ENCODE measurements at places on chromosomes 6 and 20.

- DNase-seq: no peak
These were observed 21.9 kb downstream of the STK38 start for GRCh38 chr6:36525346-36525745.

GRCh38 chr6:154595538-154595937 is 85.1 kb upstream of the CNKSR3 start:
- DNase-seq: no peak

DNA sequence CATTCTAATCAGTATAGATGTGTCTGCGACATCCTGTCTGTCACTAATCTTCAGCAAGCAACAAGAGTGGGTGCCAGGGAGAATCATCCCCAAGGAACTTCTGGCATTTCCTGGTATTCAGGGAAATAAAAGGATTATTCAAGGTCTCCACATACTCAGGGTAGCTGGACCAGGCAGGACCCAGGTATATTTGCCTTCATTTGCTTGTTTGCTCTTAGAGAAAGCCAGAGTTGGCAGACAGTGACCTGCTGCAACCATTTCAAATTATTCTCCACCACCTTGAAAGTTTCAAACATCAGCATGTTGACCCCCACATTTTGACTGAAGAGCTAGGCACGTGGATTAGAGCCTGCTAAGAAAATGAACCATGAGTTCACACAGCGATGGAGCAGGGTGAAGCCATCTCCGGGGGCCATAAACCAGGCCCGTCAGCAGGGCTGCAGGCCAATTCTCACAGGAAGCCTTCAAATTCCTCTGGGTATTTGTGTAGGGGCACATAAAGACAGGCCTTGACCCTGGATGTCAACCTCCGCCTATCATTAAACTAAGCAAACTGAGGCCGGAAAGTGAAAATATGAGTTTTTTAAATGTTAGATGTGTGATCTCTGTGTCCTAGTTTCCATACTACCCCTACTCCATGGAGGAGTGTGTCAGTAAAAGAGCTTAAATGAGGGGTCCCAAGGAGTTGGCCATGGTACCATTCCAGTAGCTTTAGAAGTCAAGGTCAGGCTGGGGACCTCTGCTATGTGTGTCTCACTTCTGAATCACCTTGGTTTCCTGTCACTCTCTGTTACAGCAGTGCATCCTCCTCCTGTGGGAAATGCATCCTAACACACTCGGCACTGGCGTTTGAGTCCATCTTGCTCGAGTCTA is 32.9 kb downstream of the TRAM2 start:
- peak; percentile 64 for DNase-seq

DNA sequence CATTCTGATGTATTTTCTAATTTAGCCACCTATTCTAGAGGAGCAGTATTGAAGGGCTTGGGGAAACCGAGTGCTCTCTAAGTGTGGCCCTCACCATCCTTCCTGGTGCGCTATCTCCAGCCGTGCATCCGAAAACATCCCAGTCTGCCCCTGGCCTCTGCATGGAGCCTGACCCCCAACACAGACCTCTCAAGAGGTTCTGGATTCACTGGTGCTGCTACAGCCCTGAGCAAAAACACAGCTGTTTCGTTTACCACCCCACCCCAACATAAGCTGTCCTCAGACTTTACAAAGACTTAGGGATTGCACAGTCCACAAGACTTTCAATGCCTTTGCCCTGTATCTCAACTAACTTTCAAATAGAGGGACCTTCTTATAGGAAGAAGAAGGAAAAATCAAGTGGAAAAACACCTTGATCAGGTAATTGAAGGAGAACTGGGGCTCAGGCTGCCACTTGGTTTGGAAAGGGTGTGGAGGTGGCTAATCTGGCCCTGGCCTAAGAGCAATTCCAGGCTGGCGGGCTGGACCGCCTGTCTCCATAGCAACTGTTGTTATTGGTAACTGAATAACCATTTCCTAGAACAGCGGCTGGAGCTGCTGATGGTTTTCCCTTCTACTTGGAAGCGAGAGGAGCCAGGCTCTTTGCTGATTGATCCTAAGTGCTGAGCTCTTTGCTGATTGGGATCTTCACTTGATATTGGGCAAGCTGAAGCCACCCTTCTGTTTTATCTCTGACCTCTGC is 90.2 kb upstream of the TOX2 start:
- peak; percentile 64 for DNase-seq

GRCh38 chr6:37048851-37049757 is 43.6 kb downstream of the FGD2 start:
- DNase-seq: peak; percentile 95

DNA sequence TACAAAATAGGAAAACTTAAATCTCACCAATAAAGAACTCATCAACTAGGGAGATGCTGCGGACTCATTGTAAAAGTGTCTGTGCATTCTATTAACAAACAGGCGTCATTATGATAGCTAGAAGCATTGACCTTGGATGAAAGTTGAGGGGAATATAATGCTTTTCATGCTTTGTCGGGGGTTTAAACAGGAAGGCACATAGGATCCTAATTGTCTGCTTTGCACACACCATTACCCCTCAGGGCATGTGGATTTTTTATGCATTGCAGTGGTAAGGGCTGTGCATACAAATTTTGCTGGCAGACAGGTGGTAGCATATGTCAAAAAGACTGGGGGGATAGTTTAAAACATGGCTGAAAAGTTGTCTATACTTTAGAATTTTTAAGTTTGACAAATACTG is 447.9 kb upstream of the PLCB4 start:
- DNase-seq: no peak

- peak; percentile 83 for DNase-seq
These were observed 6.1 kb downstream of the SYNGAP1 start for GRCh38 chr6:33425668-33426577.

GRCh38 chr20:41304002-41304401 is 13.5 kb downstream of the ZHX3 start:
- no peak for DNase-seq

DNA sequence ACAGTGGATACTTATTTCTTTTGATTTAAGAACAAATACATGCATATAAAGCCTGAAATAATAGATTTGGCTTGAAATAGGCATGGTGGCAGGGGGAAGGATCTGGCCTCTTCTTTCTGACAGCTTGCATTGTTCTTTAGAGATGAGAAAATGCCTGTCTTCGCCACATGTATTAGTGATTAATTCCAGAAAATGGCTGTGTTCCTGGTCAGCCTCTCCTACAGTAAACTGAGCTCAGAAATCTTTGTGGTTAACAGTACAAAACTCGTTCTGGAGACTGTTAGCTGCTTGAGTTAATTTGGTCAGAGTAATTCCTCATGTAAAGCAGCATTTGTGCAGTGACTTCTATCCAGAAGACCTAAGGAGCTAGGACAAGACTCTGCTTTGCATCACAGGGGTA is 151.5 kb downstream of the EYA4 start:
- DNase-seq: peak; percentile 4

- no peak for DNase-seq
These were observed 32.6 kb downstream of the KCNK5 start for GRCh38 chr6:39196673-39197091.

DNA sequence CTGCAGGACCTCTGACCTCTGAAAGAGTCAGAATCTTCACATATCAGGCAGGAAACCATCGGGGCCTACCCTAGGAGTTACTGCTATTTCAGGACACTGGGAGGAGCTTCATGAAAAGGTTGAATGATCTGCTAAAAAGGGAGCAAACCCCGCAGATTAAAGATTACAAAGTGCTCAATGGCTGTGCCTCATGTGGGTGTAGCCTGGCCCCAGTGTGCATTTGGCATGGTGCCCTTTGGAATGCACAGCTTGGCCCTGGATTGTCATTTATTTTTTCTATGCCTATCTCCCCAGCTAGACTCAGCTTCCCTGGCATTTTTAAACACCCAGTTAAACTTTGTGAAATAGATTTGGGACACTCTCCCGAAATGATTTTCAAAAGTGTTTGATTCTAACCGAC is 368.5 kb upstream of the SPTLC3 start:
- DNase-seq: no peak

DNA sequence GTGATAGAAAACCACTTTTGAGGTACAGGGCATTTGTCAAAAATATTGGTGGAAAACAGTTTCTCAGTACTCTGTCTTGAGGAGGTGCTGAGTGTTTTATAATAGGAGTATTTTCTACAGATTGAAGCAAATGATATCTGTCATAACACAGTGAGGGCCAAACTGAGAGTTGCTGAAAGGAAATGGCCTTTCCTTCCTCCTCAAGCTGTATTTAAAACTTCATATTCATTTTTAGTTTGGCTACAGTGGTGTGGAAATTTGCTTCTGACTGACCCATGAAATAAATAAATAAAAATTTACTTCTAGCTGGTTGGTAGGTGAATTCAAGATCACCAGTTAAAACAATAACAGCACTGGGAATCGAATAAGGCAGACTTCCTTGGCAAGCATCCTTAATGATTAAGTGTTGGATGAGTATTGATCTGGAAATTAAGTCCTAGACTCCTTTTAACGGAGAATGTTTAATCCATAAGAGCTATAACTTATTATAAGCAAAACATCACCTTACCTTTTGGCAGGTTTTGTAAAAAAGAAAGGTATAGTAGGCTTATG is 828.6 kb upstream of the CITED2 start:
- DNase-seq: no peak

- DNase-seq: no peak
These were observed 360.2 kb upstream of the JAG1 start for GRCh38 chr20:11034025-11034424.

GRCh38 chr6:142294679-142295078 is 7.1 kb upstream of the ADGRG6 start:
- no peak for DNase-seq

DNA sequence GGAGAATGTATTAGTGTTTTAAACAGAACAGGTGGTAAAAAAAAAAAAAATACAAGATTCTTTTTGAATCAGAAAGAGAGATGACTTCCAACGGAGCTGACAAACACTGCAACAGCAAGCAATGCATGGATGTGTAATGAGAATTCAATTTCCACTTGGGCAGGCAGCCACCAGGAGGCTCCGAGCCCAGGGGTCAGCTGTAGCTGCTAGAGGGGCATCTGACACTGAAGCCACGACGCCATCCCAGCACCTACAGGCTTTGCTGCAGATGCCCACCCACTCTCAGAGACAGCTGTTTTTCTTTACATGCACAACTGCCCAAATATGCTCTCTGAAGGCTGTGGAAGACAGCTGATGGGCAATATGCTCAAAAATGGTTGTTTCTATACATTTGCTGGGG is 75.4 kb downstream of the ELOVL5 start:
- no peak for DNase-seq

DNA sequence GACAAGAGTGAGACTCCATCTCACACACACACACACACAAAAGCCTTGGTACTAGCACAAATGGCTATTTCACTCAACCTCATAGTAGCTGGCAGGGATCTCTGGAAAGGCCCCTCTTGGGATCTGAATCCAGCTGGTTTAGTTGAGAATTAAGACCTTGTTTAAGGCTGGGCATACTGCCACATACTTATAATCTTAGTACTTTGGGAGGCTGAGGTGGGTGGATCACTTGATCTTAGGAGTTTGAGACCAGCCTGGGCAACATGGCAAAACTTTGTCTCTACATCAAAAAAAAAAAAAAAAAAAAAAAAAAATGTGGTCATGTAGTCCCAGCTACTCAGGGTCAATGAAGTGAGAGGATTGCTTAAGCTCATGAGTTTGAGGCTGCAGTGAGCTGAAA is 628.3 kb downstream of the MMUT start:
- peak; percentile 25 for DNase-seq

DNA sequence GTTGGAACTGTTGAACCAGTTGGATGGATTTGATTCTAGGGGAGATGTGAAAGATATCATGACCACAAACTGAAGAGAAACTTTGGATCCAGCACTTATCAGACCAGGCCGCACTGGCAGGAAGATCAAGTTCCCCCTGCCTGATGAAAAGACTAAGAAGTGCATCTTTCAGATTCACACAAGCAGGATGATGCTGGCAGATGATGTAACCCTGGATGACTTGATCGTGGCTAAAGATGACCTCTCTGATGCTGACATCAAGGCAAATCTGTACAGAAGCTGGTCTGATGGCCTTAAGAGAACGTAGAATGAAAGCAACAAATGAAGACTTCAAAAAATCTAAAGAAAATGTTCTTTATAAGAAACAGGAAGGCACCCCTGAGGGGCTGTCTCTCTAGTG is 72.8 kb upstream of the CDYL start:
- DNase-seq: no peak

GRCh38 chr20:48822178-48822577 is 5.6 kb downstream of the PREX1 start:
- DNase-seq: no peak

DNA sequence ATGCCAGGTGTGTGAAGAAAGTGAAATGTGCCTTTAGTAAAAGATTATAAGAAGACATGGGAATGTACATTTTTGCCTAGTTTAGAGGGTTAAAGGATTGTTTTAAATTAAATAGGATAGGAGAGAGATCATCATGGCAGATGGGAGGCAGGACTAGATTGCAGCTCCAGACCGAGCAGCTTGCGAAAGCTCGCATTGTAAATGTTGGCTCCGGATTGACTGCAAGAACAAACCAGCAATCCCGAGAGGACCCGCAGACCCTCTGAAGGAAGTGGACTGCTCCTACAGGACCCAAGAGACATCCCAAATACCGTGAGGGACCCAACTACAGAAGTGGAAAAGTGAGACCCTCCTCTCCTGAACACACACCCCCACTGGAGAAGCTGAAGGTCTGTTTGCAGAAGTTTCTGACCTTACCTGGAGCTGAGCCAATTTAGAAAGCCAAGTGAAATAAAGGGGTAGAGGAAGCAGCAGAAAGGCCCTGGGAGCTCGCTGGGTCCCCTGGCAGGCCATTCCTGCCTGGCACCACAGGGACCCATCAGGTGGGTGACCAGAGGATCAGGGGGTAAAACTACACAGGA is 30.0 kb upstream of the TPD52L1 start:
- peak; percentile 11 for DNase-seq

DNA sequence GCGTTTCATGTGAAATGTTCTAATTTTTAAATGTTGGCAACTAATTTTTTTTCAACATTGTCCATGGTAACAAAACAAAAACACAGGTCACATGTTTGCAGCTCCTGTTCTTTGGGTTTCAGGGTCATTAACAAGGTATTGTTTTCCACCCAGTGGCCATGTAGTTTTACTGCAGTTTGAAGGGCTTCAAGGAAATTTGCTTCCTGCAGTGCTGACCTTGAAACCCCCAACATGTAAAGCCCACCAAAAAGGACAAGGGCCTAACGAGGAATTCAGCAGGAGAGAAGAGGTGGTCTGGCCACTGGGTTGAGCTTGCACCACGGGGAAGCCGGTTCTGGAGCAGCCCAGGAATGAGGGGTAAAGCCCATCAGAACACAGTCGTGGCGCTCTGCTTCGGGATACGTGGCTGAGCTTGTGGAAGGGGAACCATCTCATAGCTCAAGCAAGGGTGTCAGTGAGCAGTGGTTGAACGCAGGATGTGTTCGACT is 13.9 kb upstream of the KLHL31 start:
- peak; percentile 61 for DNase-seq

- DNase-seq: no peak
These were observed 5.6 kb upstream of the CHD6 start for GRCh38 chr20:41623625-41624375.

GRCh38 chr20:20970841-20971240 is 135.3 kb downstream of the LINC00237 start:
- no peak for DNase-seq

GRCh38 chr6:109059571-109060021 is 35.0 kb downstream of the SESN1 start:
- DNase-seq: peak; percentile 87

GRCh38 chr6:56816370-56816769 is 138.5 kb upstream of the BEND6 start:
- DNase-seq: no peak

- DNase-seq: no peak
These were observed 265.1 kb downstream of the PREX1 start for GRCh38 chr20:48562586-48563116.
